ENCODE measurements at places on chromosomes 13 and 19.

DNA sequence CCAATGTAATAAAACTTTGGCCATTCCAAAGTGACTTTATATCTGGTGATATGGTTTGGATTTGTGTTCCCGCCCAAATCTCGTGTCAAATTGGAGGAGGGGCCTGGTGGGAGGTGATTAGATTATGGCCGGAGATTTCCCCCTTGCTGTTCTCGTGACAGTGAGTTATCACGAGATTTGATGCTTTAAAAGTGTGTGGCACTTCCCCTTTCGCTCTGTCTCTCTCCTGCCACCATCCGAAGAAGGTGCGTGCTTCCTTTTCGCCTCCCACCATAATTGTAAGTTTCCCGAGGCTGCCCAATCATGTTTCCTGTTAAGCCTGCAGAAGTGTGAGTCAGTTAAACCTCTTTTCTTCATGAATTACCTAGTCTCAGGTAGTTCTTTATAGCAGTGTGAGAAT, 9.3 kb upstream of the NALCN start:
- DNase-seq = no peak

DNA sequence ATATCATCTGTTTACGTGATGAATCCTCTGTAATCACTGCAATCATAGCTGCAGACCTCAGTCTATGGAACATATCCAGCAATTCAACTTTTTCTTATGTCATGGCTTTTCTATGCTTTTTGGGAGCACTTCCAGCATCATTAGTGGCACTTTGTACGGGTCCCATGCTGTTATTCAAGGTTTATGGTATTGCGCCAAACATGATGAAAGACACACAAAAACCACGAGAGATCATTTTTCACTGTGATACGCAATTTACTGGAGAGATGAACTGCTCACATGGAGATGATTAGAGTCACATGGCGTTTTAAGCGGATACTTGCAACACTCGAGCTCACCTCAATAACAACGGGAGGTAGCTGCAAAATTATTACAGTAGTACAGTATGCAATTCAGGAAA, 2101.7 kb upstream of the PCDH20 start:
- DNase-seq = no peak

DNA sequence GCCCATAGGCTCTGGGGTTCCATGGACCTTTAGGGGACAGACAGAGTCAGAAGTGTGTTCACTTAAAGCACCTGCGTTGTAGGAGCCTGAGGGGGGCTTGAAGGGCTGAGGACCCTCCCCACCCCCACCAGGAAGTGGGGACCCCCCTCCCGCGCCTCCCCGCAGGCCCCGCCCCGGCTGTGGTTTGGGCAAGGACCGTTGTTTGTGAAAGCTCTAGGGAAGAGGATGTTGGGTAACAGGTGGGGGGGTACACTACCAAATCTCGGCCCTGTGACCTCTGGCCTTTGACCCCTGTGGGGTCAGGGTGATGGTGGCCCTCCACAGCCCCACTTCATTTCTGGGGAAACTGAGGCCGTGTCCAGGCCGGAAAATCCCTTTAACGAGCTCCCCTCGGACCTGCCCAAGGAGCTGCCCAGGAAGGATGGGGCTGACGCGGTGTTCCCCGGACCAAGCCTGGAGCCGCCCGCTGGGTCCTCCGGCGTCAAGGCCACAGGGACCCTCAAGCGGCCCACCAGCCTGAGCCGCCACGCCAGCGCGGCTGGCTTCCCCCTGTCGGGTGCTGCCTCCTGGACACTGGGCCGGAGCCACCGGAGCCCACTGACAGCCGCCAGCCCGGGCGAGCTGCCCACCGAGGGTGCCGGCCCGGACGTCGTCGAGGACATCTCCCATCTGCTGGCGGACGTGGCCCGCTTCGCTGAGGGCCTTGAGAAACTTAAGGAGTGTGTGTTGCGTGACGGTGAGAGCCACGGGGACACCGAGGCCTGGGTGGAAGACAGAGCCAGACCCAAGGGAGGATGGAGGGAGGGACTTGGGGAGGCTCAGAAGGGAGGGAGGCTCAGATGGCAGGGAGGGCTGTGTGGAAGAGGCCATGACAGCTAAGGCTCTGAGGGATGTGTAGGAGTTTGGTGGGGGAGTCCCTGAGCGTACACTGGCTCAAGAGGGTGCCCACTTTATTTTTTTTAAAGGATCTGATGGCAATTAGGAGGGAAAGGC, 1.3 kb downstream of the ARHGAP45 start:
- no peak for DNase-seq

GRCh38 chr13:24124789-24125476, 35.6 kb upstream of the SPATA13 start:
- no peak for DNase-seq
